Forelimb muscle (tissue), 1 donor: ENCODE measurements at places on chromosomes 7 and 10.
A peak's percentile ranks its signal among the peaks of the same experiment; 100 is the strongest.

DNA sequence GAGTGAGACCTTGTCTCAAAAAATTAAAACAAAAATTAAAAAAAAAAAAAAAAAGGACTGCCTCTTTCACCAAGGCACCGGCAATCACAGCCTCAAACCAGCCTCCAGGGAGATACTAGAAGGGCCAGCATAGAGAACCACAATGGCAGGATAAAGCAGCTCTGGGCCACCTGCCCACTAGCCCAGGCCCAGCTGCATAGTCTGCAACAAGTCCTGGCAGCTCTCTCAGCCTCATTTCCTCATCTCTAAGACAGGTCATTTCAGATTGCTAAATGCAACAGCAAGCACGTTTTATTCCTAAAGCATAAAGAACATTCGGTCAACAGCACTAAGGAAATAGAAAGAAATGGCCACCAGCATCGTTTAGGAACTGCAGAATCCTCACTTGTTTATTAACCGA is 28.8 kb downstream of the XPNPEP1 start:
- DNase-seq = no peak

DNA sequence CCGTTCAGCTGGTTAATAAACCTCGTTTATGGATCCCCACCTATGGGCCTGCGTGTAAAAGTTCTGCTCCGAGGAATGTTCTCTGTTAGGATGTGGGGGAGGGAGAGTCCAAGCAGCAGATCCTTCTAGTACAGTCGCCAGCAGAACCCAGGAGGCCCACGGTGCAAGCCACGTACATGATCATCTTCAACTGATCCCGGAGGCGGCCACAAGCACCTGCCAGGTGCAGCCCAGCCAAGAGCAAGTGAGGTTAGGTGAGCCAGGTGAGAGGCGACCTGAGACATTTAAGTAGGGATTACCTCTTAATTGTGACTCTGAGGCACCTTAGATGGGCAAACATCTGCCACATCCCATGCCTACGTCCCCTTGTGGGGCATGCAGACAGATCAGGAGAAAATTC is 18.0 kb upstream of the FGFR2 start:
- DNase-seq = no peak

GRCh38 chr7:16675277-16675676 is 29.3 kb downstream of the BZW2 start:
- DNase-seq = no peak

DNA sequence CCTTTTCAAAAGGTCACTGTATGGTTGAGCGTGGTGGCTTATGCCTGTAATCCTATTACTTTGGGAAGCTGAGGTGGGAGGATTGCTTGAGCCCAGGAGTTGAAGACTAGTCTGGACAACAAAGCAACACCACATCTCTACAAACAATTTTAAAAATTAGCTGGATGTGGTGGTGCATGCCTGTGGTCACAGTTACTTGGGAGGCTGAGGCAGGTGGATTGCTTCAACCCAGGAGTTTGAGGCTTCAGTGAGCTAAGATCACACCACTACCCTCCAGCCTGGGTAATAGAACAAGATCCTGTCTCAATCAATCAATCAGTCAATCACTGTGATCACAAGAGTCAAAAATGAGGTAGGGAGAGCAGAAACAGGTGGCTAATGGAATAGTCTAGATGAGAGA is 97.0 kb downstream of the SUGCT start:
- no peak for DNase-seq

- DNase-seq = no peak
These were observed 180.4 kb downstream of the RNF133 start for GRCh38 chr7:122518488-122518887.

- DNase-seq = no peak
These were observed 52.2 kb downstream of the PWWP2B start for GRCh38 chr10:132449051-132449810.

DNA sequence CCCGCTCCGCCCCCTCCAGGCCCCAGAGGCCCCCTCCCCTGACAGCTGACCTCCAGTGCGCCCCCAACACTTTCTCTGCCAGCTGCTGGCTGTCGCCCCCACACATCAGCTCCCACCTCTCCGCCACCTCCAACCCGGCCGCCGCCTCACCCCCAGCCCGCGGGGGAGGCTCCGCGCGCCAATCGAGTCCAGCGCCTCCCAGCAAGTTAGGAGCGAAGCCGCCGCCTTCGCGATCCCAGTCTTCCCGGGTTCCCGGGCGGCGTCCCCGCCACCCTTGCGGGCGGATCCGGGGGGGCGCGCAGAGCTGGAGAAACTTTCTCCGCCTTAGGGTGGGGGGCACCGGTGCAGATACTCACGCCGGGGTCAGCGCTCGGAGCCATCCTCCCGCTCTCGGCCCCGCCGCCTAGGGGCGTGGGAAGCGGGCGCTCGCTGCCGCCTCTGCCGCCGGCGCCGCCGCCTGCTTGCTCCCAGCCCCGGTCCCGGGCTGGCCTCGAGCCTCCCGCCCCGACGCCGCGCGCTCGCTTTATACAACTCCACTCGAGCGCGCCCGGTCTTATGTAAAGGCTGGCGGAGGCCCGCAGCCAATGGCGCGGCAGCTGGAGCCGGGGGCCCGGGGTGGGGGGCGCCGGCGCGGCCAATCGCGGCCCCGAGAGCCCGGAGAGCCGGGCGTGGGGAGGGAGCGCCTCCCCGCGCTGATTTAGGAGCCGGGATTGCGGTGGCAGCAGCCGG is at the start of gene CRTAC1:
CRTAC1 (minus strand) TSS at position 529 of the 729 bp plus-strand sequence; CDS start at position 380, 149 bp downstream.
- DNase-seq = peak; percentile 9

DNA sequence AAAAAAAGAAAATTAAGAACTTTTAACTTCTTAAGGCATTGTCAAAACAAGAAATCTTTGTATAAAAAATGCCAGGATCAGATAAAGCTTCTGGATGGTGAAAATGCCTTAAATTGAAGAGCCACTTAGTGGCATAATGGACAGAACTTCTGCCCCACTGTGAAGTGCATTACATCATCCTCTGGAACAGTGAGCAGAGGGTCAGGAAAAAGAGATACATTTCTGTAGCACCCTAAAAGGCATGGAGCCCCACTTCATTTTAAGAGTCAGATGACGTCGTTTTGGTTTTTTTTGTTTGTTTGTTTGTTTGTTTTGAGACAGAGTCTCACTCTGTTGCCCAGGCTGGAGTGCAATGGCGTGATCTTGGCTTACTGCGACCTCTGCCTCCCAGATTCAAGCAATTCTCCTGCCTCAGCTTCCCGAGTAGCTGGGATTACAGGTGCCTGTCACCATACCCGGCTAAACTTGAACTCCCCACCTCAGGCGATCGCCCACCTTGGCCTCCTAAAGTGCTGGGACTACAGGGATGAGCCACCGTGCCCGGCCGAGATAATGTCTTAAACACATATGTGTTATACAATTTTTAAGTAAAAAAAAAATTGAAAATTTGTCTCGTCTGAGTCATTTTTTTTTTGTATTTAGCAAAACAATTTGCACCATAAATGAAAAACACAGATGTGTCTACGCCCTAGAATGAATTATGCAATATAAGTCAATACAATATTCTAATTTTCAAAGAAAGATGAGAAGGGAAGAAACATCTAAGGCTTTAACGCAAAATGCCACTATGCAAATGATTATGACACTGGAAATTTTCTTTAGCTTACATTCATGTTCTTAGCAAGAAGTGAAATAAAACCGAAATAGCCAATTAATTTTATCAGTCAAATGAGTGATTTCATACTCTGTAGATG is 29.2 kb downstream of the SLC13A1 start:
- DNase-seq = no peak

DNA sequence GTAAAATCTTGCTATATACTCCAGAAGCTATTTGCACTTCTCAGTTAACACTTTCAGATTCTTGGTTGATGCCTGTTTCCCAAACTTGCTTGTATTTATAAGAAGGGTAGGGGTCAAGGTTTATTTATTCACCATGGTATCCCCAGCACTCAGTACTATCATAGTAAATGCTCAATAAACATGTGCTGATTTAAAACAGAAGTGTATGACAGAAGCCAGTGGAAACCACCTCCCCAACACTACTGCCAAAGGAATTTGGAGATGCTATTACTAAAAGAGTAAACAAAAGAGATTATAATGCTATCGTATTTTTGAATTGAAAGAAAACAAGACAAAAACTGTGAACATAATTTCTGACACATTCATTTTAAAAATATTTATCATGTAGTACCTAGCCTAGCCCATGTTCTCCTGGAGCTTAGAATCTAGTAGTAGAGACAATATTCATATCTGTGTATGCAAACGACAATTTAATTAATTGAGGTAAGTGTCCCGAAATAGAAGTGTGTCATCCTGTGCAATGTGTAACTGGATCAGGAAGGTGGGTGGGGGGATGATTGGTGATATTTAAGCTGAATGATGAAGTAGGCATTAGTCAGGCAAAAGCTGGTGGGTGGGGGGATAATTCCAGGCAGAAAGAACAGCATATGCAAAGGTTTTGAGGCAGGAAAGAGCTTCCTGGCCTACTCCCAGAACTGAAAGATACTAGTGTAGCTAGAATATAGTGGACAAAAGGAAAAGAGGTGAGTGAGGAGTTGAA is 77.5 kb downstream of the HGF start:
- DNase-seq = no peak

DNA sequence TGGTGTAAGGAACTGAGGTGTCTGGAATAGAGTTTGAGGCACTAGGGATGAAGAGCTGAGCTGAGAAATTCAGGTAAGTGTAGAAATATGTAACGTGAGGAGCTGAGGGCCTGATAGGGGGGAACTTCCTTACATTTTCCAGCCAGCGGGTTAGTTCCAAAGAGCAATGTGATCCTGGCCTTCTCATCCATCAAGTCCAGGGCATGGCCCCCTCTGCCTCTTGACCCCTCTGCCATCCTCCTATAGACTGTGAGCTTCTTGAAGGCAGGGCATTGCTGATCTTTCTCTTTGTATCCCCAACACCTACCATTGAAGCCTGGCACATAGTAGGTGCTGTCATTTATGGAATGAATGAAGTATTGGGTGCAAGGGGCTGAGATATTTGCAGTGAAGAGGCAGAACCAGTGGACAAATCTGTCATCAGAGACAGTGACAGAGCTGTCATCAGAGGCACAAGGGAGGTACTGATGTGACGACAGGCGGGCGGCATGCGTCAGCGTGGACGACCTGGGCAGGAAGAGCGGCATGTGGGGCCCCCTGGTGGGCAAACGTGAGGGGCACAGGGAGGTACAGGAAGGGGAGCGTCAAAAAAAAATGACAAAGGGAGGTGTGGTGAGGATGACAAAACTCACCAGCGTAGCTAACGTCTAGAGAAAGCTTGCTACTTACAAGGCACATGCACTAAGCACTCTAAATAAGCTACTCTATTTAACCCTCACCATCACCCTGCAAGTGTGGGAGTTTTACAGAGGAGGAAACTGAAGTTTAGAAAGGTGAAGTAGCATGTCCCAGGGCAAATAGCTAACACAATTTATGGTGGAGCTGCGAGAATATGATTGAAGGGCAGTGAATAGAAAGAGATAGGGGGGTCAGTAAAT is 5.2 kb upstream of the CAMK2G start:
- DNase-seq = no peak

- DNase-seq = no peak
These were observed 70.6 kb downstream of the MCMBP start for GRCh38 chr10:119801998-119802538.

- no peak for DNase-seq
These were observed 27.4 kb downstream of the POM121L12 start for GRCh38 chr7:53062796-53063195.

- DNase-seq = no peak
These were observed 119.1 kb downstream of the CUBN start for GRCh38 chr10:17010363-17011145.

DNA sequence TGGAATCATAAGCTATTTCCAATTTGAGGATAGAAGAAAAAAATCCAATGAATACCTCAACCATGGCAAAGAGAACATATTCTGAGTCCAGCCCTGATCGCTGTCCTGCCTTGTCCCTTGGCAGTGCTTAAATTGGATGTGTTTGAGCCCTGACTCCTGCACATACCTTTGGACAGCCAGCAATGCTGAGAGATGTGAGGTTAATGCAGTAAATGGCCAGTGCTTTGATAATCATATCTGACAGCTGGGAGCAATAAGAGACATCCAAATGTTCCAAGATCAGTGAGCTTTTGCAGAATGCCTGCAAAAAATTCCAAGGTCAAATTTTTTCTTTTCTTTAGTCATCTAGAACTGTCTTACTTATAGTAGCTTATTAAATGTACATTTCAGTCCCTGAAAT is 80.1 kb upstream of the LRRC17 start:
- no peak for DNase-seq

DNA sequence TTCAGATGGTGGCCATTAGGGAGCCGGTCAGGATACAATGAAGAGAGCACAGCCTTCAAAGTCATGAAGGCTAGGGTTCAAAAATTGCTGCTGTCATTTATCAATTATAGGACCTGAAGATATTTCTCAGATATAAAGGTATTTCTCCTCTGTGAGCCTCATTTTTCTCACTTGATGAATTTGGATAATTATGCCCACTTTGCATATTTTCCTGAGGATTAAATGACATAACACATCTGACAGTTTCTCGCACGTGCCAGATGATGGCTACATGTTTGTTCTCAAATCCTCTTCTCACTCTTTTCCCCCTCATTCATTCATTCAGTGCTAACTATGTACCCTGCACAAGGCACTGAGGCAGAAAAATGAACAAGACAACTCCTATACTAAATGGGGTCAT is 391.6 kb downstream of the INHBA start:
- no peak for DNase-seq

DNA sequence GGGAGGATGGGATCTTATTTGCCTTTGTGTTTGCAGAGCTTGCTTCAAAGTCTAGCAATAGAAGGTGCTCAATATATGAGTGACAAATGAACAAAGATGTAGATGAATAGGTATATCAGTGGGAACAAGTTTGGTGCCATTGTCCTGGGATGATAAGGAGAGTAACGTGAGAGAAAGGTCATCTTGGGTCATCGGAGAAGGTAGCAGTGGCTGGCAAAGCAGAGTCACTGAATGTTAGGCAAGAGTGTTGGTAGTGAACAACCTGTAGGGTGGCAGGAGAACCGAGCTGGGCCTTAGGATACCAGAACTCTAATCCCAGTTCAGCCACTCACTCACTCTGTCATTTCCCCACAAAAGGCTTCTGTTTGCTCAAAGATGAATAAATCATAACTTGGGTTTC is 87.2 kb downstream of the CCDC71L start:
- no peak for DNase-seq

- DNase-seq = no peak
These were observed 864.8 kb downstream of the GATA3 start for GRCh38 chr10:8919280-8919679.

GRCh38 chr10:76150876-76151288 is 719.5 kb downstream of the LRMDA start:
- DNase-seq = no peak

GRCh38 chr7:1662767-1663166 is 7.3 kb upstream of the ELFN1 start:
- DNase-seq = no peak

GRCh38 chr7:149282331-149282655 is 20.3 kb downstream of the ZNF783 start:
- DNase-seq = no peak

GRCh38 chr7:77482015-77482414 is 55.1 kb upstream of the PTPN12 start:
- no peak for DNase-seq

- DNase-seq = peak; percentile 20
These were observed 909 bp upstream of the CC2D2B start for GRCh38 chr10:95906677-95907455.
